ENCODE measurements at places on chromosomes 5 and 9.

DNA sequence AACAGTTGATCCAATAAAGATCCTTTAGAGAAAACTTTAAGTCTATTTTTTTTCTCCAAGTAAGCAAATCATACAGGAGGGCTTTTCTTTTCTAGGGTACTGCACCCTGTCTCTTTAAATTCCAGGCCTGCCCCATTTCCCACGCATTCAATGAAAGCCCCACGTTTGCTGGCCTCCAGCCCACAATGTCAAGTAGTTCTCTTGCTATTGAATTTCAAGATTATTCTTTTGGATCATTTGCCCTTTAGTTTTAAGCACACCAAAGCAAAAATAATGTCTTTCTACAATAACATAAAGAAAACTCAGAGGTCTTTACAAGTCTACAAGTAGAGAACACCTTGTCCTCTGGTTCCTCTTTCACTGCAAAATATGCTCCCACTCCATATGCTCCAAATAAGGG lies 15.6 kb downstream of the MLLT3 start:
- H3K27me3 ChIP-seq: no peaks in the 10 kb centered on the region
- no peak overlapping the region for H3K4me3 ChIP-seq
- no peaks in the 10 kb centered on the region for H3K36me3 ChIP-seq
- DNase-seq: no peak
- no peak overlapping the region for H3K27ac ChIP-seq

- no peaks in the 10 kb centered on the region for H3K4me1 ChIP-seq
- no peak overlapping the region for H3K27ac ChIP-seq
- peaks cover 46% of the 10 kb centered on the region for H3K36me3 ChIP-seq
- DNase-seq: no peak
These were observed 52.1 kb upstream of the CACNA1B start for GRCh38 chr9:137825324-137825989.

DNA sequence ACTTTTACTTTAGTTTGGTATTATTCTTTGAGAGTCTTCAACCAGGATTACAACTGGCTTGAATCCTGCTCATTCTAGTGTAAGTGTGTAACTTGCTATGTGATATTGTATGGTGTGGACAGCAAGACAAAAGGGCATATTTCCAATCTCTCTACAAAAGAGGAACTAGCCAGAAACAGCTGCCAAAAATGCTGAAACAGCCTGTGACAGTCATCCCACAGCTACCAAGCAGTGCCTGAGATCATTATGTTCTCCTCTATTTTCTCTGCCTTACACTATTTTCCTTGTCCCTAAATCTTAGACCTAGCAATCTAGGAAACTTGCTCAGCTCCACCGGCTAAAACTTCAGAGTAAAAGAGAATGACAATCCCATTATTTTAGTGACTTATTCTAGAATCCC lies 42.8 kb downstream of the WDR41 start:
- H3K27me3 ChIP-seq: no peaks in the 10 kb centered on the region
- H3K27ac ChIP-seq: peak overlapping the region; percentile 7
- no peaks in the 10 kb centered on the region for H3K36me3 ChIP-seq
- H3K4me3 ChIP-seq: no peak overlapping the region
- DNase-seq: no peak
- peaks cover 7% of the 10 kb centered on the region for H3K4me1 ChIP-seq

DNA sequence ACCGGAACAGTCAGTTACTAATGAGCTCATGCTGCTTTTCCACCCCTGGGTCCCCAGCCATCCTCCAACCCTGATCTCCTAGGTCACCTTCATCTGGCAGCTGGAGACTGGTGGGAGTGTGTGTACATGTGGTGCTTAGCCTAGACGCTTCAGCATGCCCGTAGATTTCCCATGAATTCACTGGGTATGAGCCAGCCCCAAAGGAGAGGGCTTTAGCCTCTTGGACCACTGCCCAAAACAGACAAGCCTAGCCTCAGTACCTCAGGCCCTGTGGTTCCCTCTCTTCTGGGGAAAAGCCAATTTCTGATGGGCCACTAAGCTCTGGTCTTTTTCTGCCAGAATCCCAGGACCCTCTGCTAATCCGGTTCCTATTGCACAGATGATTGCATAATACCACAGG lies 48.0 kb upstream of the ASTN2 start:
- no peak overlapping the region for H3K4me3 ChIP-seq
- H3K4me1 ChIP-seq: no peaks in the 10 kb centered on the region
- H3K27ac ChIP-seq: no peak overlapping the region
- DNase-seq: no peak
- no peaks in the 10 kb centered on the region for H3K36me3 ChIP-seq

DNA sequence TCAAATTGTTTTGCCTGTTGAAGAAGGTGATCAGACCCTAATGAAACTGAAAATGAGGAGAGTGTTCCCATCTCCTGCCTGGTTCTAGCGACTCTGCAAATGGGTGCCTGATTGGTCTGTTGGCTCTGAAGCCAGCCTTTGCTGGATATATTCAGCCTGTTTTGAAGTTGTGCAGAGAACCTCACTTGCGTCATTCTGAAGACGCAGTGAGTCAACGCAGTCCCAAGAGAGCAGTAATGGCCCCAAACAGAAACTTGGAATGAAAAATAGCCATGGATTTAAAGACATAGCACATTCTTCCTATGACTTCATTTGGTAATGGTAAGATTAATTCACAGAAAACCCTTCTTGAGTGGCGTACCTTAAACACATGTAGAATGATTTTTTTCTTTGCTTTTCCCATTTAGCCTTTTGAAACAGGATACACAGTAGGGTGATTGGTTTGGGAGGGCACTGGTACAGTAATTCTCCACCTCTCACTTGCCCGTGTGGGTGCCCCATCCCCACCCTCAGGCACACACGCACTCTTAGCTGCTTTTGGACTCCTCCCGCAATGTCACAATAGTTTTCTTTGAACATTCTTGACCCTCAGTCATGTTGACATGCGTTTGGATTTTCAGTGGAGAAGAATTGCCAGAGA lies 54.1 kb upstream of the ABL1 start:
- peak overlapping the region; percentile 90 for H3K27ac ChIP-seq
- H3K4me1 ChIP-seq: no peaks in the 10 kb centered on the region
- no peaks in the 10 kb centered on the region for H3K36me3 ChIP-seq
- no peaks in the 10 kb centered on the region for H3K27me3 ChIP-seq
- H3K4me3 ChIP-seq: peak overlapping the region; percentile 39
- peak; percentile 87 for DNase-seq

DNA sequence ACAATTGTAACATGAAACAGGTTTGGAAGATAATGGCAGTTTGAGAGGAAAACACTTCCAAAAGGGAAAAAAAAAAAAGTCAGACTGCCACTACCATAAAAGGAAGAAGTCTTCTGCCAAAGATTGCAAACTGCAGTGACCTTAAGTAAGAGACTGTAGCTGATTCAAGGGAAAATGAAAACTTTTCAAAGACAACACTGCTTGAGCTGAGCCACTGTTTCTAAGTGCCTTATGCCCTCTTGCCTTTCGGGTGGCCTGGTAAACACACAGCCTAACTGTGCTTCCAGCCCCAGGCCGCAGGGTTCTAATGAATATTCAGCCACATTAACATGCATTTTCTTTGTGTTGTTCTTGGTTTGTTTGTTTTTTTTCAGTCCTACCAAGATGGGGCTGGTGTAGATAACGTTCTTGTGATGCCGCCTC lies 354.6 kb downstream of the BNC2 start:
- DNase-seq: no peak
- no peaks in the 10 kb centered on the region for H3K36me3 ChIP-seq
- no peaks in the 10 kb centered on the region for H3K27me3 ChIP-seq
- no peak overlapping the region for H3K4me3 ChIP-seq
- no peak overlapping the region for H3K27ac ChIP-seq

DNA sequence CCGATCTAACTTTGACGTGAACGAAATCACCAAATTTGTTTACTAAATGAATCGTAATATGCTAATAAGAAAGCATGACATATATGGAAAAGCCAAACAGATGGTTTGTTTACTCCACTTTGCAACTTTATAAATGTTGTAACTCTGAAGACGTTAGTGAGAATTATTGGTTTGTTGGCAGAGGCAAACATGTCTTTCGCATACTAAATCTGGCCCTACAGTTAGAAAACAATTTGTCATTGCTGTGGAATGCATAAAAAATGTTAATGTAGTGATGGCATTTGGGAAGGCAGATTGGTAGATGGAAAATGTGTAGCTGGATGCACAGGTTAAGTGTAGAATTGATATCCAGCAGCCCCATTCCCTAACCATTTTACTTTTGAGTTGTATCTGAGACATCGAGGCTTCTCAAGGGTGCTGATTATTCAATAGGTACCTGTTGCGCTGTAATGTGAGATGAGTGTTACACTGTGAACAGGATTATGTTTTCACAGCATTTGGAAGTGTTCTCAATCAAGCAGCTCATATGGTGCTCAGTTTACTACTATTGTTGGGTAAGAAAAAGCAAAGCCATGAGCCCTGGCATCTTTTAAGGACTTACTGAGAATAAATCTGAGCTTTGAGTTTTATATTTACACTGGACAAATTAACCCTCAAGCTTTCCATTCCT lies 444.8 kb downstream of the BNC2 start:
- H3K4me1 ChIP-seq: no peaks in the 10 kb centered on the region
- DNase-seq: no peak
- no peaks in the 10 kb centered on the region for H3K27me3 ChIP-seq
- H3K27ac ChIP-seq: no peak overlapping the region

- no peaks in the 10 kb centered on the region for H3K27me3 ChIP-seq
- peak overlapping the region; percentile 82 for H3K4me3 ChIP-seq
These were observed 13.2 kb downstream of the DIPK1B start for GRCh38 chr9:136725612-136726011.

DNA sequence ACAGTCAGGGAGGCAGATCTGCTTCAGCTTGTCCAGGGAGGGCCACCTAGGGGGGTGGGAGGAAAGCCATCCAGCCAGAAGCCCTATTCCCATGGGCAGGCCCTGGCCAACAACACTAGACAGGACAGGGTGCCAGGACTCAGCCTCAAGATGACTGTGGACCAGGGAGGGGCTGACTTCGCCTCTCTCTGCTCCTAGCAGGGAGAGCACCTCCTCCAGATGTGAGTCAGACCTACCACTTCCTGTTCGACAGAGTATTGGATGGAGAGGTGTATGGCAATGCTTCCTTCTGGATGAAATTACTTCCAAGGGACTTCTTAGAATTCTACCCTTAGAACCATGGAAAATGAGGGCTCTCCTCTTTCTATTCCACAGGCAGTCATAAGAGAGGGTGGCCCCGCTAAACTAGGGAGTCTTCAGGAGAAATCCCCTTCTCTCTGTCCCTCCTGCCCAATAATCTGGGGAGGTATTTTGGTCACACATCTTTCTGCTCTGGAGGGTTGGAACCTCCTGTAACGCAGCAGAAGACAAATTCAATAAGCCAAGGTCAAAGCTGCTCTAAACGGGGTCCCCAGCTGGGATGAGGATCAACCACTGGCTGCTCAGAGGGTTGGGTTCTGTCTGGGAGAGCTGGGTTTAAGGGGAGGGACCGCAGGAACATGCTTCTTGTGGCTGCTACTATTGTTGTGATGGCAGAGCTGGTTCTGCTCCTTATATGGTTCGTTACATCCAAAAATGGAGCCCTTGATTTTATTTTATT lies 23.2 kb upstream of the RCL1 start:
- H3K36me3 ChIP-seq: no peaks in the 10 kb centered on the region

GRCh38 chr5:152864447-152864846 lies 459.4 kb upstream of the NMUR2 start:
- H3K27ac ChIP-seq: no peak overlapping the region
- DNase-seq: no peak
- no peaks in the 10 kb centered on the region for H3K27me3 ChIP-seq
- H3K4me1 ChIP-seq: no peaks in the 10 kb centered on the region

DNA sequence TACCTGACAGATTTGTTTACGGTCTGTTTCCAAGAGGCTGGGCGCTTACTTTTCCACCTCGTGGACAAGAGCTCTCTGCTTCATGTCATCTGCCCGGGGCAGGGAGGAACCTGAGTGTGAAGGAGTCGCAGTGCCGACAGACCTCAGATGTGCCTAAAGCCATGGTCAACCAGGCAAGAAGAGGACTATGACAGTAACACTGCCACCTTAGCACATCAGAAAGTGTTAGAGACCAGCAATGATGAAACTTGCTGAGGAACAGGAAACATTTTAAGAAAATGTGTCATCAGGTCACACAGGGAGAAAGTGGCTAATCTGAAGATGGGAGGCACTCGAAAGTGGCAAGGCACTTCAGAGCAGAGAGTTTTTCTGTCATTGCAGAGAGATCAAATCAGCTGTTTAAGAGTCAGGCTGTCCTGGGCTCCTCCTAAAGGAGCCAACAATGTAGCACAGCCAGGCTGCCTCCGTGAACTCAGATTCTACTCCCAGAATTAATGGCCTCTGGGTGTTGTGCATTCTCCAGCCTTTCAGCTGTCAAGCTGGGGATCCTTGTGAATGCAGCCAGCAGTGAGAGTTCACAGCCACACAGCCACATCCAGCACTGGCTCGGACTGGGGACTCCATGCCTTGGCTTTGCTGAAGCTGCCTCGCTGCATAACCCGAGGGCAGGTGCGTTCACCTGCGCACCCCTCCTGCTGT lies 94.6 kb downstream of the RAPGEF1 start:
- H3K36me3 ChIP-seq: peaks cover 20% of the 10 kb centered on the region
- no peak overlapping the region for H3K27ac ChIP-seq
- H3K4me1 ChIP-seq: no peaks in the 10 kb centered on the region
- no peaks in the 10 kb centered on the region for H3K27me3 ChIP-seq
- no peak overlapping the region for H3K4me3 ChIP-seq

- H3K27me3 ChIP-seq: no peaks in the 10 kb centered on the region
- H3K4me3 ChIP-seq: no peak overlapping the region
- H3K4me1 ChIP-seq: no peaks in the 10 kb centered on the region
- H3K27ac ChIP-seq: no peak overlapping the region
These were observed 481.3 kb downstream of the ZSWIM6 start for GRCh38 chr5:61813361-61813760.

- H3K27ac ChIP-seq: peak overlapping the region; percentile 39
- no peaks in the 10 kb centered on the region for H3K27me3 ChIP-seq
- H3K4me3 ChIP-seq: no peak overlapping the region
- DNase-seq: peak; percentile 56
- no peaks in the 10 kb centered on the region for H3K36me3 ChIP-seq
These were observed 35.7 kb upstream of the GABRP start for GRCh38 chr5:170747851-170748250.

- H3K27me3 ChIP-seq: no peaks in the 10 kb centered on the region
- H3K27ac ChIP-seq: peak overlapping the region; percentile 73
- H3K4me1 ChIP-seq: no peaks in the 10 kb centered on the region
- no peak overlapping the region for H3K4me3 ChIP-seq
- DNase-seq: peak; percentile 92
- H3K36me3 ChIP-seq: no peaks in the 10 kb centered on the region
These were observed 182.7 kb downstream of the GNAQ start for GRCh38 chr9:77848897-77849296.

DNA sequence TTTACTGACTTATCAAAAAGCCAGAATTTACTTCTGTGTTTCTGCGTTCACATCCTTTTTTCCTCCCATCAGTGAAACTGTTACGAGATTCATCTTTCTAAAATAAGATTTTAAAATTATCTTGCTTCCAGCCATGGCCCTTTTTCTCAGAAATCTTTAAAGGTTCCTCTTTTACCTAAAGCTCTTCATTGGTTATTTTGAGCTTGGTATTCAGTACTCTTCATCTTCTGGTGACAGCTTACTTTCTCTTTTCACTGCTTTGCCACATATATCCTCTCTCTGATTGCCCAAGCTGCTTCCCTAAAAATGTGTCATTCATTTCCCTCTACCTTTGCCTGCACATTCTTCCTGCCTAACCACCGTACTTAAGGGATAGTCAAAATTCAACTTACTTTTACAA lies 32.3 kb downstream of the TGFBR1 start:
- DNase-seq: no peak
- H3K27me3 ChIP-seq: no peaks in the 10 kb centered on the region
- H3K4me1 ChIP-seq: no peaks in the 10 kb centered on the region
- peaks cover 3% of the 10 kb centered on the region for H3K36me3 ChIP-seq

GRCh38 chr9:114616684-114617520 lies 5.8 kb downstream of the TMEM268 start:
- H3K36me3 ChIP-seq: no peaks in the 10 kb centered on the region
- no peaks in the 10 kb centered on the region for H3K27me3 ChIP-seq
- no peak overlapping the region for H3K4me3 ChIP-seq
- no peak overlapping the region for H3K27ac ChIP-seq
- DNase-seq: peak; percentile 68
